SK-N-SH treated with all-trans-retinoic acid at 6 μM for 48 hours (cell line): ENCODE measurements at places on chromosomes 6 and 20.

GRCh38 chr20:49567421-49568277 lies at the start of gene PTGIS:
TSS of gene PTGIS (minus strand) at chr20:49568137. CDS start at chr20:49568116, 21 bp downstream.
- ATAC-seq = peak; percentile 80

DNA sequence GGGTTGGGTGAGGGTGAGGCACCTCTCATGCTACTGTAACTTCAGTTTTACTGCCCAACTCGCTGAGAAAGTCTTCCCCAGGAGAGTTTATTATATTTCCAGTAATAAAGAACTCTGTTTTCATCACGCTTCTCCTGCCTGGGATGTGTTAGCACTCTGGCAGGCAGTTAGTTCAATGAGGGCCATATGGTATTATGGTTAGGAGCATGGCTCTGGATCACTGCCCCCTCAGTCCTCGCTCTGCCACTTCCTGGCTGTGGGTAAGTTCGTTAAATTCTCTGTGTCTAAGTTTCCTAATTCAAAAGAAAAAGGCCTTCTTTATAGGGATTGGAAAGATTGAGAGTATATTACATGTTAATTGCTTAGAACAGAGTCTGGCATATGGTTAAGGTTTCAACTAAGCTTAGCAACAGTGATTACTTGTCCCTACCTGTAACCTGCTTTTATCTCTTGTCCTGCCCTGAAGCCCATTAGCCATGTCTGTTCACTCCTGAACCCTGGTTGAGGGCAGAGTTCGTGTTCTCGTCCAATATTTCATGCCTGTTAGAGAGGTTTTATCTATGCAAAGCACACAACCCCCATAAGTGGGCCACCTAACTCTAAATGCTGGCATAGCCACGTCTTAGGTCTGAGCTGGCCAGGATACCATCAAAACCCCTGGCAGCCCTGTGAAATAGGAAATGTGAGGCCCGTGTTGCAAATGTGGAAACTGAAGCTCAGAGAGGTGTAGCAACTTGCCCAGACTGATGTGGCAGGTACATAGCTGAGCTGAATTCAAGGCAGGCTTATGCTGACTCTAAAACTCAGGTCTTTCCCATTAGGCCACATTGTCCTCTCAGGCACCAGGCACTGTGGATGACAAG lies 342.5 kb upstream of the JARID2 start:
- ATAC-seq = no peak

- peak; percentile 56; the same call in 2 of the 3 replicates for ATAC-seq
Measured at GRCh38 chr6:147285087-147285855, 81.1 kb downstream of the STXBP5 start.

GRCh38 chr6:137883400-137884148 lies 16.5 kb downstream of the TNFAIP3 start:
- ATAC-seq = no peak

DNA sequence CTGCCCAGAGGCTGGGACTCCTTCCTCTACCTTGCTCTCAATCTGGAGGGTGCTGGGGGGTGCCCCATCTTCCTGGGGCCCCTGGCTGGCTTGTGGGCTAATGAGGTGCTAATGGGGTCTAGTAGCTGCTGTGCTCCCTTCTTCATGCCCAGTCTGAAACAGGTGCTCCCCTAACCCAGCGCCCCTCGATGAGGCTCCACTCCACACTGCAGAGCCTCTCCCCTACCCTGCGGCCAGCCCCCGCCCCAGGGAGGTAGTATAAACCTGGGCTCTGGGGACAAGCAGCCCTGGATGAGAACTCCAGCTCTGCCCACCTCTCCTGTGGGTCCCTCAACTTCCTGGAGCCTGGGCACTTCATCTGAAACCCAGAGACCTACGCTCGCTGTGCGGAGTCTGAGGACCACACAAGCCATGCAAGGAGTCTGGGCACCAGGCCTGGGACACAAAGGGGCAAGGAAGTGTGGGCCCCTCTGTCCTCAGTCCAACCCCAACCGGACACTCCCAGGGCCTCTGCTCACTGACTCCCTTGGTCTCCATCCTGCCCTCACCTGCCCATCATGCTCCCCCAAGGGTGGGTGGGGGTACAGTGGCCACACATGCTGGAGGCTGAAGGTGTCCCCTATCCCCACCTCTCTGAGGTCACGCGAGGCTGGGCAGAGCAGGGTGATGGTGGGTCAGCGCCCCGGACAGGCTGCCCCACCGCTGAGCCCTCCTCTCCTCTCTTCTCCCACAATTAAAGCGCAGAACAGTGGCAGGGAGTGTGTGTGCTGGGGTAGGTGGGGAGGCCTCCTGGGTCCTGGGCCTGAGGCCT lies 6.1 kb downstream of the RPL10A start:
- peak; percentile 25 for ATAC-seq

DNA sequence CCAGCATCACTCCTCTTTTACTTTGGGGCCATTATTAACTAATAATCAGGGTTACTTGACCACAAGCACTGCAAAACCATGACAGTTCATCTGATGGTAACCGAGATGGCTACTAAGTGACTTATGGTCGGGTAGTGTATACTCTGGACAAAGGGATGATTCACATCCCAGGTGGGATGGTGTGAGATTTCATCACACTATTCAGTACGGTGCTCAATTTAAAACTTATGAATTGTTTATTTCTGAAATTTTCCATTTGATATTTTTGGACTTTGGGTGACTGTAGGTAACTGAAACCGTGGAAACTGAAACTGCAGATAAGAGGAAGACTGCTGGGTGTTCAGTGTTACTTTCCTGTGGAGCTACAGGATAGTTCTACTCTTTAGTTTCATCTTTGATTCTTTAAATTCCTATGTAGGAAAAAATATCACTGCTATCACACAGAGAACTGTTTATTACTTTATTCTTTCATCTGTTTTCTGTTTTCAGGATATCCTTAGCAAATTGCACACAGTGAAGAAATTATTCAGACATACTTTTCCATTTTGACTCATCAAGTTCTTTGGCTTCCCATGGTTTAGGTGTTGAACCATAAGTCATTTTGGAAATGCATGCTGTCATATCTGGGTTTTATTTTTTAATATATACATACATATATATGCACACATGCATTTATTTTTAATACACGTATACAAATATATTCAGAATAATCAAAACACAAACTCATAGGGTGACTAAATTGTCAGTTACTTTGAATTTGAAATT lies 59.1 kb upstream of the C20orf144 start:
- no peak for ATAC-seq

- no peak for ATAC-seq
Measured at GRCh38 chr6:3422435-3423070, 34.3 kb downstream of the SLC22A23 start.

DNA sequence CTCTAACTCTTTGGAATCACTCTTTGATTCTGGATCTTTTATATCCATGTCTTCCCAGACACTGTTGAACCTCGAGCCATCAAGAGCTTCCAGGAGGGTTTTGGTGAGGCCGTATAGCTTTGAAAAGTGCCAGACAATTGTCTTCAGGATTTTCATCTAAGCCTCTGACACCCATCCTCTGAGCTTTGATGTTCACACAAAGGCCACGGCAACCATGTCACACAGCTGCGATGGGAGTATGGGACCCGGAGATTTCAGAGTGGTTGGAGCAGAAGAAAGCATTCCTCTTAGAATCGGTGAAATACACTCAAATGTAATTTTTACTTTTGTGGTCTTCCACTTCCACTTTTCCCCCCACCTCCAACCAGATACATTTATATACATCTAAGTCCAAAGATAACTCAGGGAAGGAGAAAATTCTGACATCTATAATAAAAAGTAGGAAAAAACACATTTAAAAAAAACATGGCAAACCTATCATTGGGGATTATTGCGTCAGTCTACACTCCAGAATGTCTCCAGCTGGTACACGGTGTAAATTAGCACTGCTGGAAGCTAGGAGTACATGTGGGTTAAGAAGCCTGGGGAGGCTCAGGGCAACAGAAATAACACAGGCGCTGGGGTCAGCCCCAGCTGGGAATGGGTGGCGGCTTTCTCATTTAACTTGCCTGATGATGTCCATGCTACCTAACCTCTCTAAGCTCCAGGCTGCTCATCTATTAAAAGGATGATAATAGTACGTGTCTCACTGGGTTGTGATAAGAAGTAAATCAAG lies 92.7 kb downstream of the LY86 start:
- ATAC-seq = no peak

- no peak for ATAC-seq
Measured at GRCh38 chr6:11129908-11130565, 18.5 kb upstream of the ERVFRD-1 start.

GRCh38 chr20:41446456-41446855 lies 79.8 kb upstream of the EMILIN3 start:
- ATAC-seq = no peak

- ATAC-seq = no peak
Measured at GRCh38 chr20:36091561-36092397, 62.8 kb upstream of the EPB41L1 start.

- no peak for ATAC-seq
Measured at GRCh38 chr6:67493682-67494081, 1141.4 kb upstream of the ADGRB3 start.
